Osteoblast (primary cell): ENCODE measurements at places on chromosomes 5 and 9. TPM values are rescaled to one million over a fixed set of nuclear protein-coding genes. Genes with fewer than 3 reads are reported as not detected.

DNA sequence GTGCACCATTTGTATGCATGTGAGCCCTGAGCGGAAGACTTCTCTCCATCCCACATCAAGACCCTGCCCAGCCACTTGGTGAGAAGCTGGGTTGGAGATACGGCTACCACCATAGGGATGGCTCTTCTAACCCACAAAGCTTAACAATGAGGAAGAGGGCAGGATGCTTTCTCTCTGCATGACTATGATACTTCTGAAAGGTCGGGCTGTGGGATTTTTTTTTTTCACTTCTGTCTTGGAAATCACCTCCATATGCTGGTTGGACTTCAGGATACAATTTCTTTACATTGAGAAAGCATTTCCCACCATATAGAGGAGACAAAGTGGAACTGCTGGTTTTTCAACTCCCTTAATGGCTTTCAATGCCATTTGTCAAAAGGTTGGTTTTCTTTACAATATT, 30.5 kb downstream of the ZNF366 start:
- DNase-seq: no peak
- H3K27me3 ChIP-seq: no peaks in the 10 kb centered on the region
- H3K4me1 ChIP-seq: peaks cover 30% of the 10 kb centered on the region
- H3K27ac ChIP-seq: no peak overlapping the region
- H3K36me3 ChIP-seq: no peaks in the 10 kb centered on the region

NME5 gene
- total RNA-seq: 5.9 and 6.5 TPM in 2 replicates

KIAA1958 gene
- 2.4 and 2.5 TPM in 2 replicates for total RNA-seq

KCTD16 gene
- total RNA-seq: 1.5 and 3.6 TPM in 2 replicates

GRCh38 chr5:44691802-44692201, 116.9 kb upstream of the MRPS30 start:
- no peak for DNase-seq
- no peaks in the 10 kb centered on the region for H3K4me1 ChIP-seq
- H3K4me3 ChIP-seq: no peak overlapping the region

DNA sequence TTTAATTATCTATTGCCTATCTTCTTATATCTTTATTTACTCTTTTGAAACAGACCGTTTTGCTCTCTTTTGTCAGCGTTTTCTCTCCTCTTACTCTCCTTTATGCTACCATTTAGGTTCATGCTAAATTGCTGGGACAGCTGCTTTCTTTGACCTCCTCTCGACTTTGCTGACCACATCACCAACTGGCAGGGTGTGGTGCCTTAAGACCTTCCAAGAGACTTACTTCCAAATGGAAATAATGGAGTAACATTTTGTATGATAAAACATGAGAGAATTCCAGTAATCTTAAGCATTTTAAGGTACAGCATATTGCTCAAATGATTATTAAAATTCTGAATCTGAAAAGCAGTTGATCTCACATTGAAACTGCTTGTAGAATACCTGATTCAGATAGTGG, 71.5 kb upstream of the MEF2C start:
- no peak overlapping the region for H3K27ac ChIP-seq
- no peak overlapping the region for H3K4me3 ChIP-seq
- H3K4me1 ChIP-seq: no peaks in the 10 kb centered on the region
- no peaks in the 10 kb centered on the region for H3K27me3 ChIP-seq
- H3K36me3 ChIP-seq: no peaks in the 10 kb centered on the region
- DNase-seq: no peak

RELL2 gene
- total RNA-seq: 4.4 and 5.1 TPM in 2 replicates

DNA sequence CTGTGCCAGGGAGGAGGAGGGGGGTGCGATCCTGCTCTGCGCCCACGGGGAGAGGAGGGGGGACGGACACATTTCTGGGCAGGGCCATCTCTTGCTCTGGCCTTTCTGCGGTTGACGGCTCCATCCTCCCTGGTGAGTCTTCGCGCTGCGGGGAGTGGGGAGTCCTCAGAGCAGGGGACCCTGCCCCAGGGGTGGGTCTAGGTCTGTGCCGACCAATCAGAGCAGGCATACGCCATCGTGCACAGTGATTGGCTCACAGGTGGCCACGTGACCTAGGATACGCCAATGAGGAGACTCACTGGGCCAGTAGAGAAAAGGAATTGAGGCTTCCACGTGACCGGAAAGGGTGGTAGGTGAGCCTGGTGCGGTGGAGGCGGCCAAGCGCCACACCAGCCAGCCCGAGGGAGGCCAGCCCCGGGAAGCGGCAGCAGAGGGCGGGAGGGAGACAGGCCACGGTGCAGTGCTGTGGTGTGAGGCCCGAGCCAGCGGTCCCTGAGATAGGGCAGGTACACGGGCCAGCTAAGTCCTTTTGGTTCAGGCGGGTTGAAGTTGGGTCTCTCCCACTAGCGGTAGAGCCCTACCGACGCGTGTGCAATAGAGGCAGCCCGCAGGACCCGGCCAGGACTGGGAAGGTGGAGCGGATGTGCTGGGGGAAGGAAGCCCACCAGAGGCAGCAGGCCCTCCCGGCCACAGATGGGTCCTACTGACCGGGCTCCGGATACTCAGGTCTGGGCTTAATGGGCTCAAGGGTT, 65.2 kb upstream of the RNF130 start:
- DNase-seq: peak; percentile 63
- H3K4me3 ChIP-seq: no peak overlapping the region

CDX1 gene
- 0.29 and 0.36 TPM in 2 replicates for total RNA-seq

- no peak overlapping the region for H3K4me3 ChIP-seq
- H3K4me1 ChIP-seq: no peaks in the 10 kb centered on the region
- H3K36me3 ChIP-seq: no peaks in the 10 kb centered on the region
- no peak overlapping the region for H3K27ac ChIP-seq
- no peak for DNase-seq
These were observed 1689.2 kb upstream of the WWC1 start for GRCh38 chr5:166602271-166602670.

GRCh38 chr5:95836544-95836943, 14.0 kb upstream of the GLRX start:
- H3K36me3 ChIP-seq: no peaks in the 10 kb centered on the region
- peaks cover 19% of the 10 kb centered on the region for H3K4me1 ChIP-seq
- H3K27me3 ChIP-seq: no peaks in the 10 kb centered on the region
- DNase-seq: no peak
- no peak overlapping the region for H3K27ac ChIP-seq
- H3K4me3 ChIP-seq: no peak overlapping the region

DNA sequence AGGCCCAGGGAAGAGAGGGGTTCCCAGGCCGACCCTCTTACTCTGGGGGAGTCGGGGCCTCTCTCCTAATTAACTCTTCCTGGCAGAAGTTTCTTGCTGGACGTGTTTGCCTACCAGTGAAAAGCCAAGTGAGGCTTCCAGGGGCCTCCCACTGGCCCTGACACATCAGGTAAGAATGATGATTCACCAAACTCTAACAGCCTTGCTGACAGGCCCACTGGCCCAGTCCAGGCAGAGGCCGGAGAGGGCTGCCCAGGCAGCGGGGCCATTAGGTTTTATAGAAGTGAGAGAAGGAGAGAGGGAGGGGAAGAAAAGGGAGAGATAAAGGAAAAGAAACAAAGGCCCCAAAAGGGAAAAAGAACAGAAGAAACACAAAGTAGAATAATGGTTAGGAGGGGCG, 50.8 kb upstream of the FOXE1 start:
- peaks cover 30% of the 10 kb centered on the region for H3K27me3 ChIP-seq
- H3K4me3 ChIP-seq: no peak overlapping the region
- no peaks in the 10 kb centered on the region for H3K36me3 ChIP-seq
- no peak overlapping the region for H3K27ac ChIP-seq
- peak; percentile 97 for DNase-seq

TRIM52 gene
- total RNA-seq: 6.8 and 7.2 TPM in 2 replicates

- no peaks in the 10 kb centered on the region for H3K4me1 ChIP-seq
- H3K36me3 ChIP-seq: no peaks in the 10 kb centered on the region
- no peaks in the 10 kb centered on the region for H3K27me3 ChIP-seq
- no peak for DNase-seq
These were observed 88.1 kb downstream of the KIF4B start for GRCh38 chr5:155101697-155102096.

DNA sequence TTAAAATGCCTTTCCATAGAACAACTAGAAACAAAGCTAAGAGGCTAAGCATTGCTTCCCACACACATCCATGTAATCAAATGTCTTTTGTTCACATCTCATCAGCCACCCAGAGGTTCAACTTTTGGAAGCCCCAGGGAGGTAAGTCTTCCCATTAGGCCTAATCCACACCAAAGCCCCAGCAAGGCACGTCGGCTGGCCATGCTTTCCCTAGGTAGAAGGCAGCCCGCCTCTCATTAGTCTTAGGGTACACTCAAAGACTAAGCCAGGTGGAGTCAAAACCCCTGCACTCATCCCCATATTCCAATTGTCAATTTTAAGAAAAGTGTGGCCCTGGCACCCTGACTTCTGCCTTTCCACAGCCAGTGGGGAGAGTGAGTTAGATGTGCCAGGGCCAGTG, 87.9 kb downstream of the ATPSCKMT start:
- no peak overlapping the region for H3K27ac ChIP-seq
- no peaks in the 10 kb centered on the region for H3K27me3 ChIP-seq
- peak; percentile 21 for DNase-seq
- no peak overlapping the region for H3K4me3 ChIP-seq

PRRC2B gene
- total RNA-seq: 61.6 and 70.9 TPM in 2 replicates

DNA sequence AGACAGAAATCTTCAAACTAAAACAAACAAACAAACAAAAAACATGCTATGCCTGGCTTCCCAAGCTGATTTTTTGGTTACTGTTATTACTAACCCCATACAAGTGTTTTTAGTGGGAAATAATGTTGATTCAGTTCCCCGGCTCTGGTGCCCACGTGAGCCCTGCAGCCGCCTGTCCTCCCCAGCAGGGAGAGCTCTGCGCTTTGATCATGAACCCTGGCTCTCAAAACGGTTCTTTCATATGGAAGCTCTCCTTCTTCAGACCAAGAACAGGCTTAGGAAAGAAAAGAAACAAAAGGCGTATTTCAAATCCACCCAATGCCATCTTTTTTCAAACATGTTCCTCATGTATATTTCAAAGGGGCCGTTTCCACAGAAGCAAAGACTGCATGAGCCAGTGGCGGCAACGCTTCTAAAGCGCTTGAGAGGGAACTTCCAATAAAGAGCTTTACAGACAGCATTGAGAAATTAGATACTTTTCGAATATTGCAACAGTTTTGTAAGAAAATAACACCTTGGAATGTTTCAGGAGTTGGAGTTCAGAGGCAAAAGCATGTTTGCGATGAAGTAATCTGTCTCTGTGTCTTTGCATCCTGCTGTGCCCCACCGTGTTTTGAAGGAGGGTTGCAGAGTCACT, 74.8 kb downstream of the ICE1 start:
- H3K36me3 ChIP-seq: no peaks in the 10 kb centered on the region
- no peak overlapping the region for H3K27ac ChIP-seq
- DNase-seq: peak; percentile 94
- no peak overlapping the region for H3K4me3 ChIP-seq
- H3K4me1 ChIP-seq: no peaks in the 10 kb centered on the region
- H3K27me3 ChIP-seq: peaks cover 11% of the 10 kb centered on the region

CNTRL gene
- total RNA-seq: 7.1 and 8.7 TPM in 2 replicates

GRCh38 chr9:2012347-2012746, 2.8 kb upstream of the SMARCA2 start:
- H3K4me3 ChIP-seq: no peak overlapping the region
- H3K4me1 ChIP-seq: peaks cover 12% of the 10 kb centered on the region
- H3K36me3 ChIP-seq: no peaks in the 10 kb centered on the region
- H3K27ac ChIP-seq: no peak overlapping the region

DNA sequence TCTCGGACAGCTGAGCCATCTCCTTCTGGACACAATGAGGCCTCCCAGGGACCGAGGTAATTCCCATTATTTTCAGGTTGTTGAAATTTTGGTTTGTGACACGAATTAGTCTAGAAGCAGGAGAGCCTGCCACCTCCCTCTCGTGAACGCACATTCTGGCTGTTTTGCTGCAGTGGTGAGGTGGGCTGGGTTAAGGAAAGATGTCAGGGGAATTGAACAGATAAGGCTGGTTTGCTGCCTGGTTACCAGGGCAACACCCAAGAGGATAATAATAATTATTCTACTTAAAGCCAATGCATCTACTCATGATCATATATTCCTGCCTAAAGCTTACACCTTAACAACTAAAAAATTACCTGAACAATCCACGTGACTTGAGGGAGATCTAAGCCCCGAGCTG, 38.1 kb downstream of the DDX31 start:
- H3K27ac ChIP-seq: peak overlapping the region; percentile 9
- H3K4me1 ChIP-seq: peaks cover 9% of the 10 kb centered on the region
- H3K4me3 ChIP-seq: no peak overlapping the region
- DNase-seq: no peak
- peaks cover 22% of the 10 kb centered on the region for H3K36me3 ChIP-seq

DNA sequence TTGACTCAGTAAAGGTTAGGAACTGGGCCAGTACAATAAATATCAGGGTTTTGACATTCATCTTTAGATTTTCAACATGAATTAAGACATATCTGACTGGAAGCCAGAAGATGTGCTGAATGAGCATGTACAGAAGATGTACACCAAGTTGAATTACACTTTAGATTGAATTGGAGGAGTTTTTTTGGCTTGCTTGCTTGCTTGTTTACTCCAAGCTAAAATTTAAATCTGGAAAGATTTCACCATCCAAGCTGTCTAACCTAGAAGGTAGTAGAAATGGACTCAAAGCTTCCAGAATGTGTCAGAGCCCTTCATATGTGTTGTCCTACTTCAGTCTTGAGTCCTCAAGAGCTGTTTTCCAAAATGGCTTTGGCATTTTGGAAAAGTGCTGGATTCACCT, 49.0 kb upstream of the FCHO2 start:
- no peaks in the 10 kb centered on the region for H3K4me1 ChIP-seq
- H3K27ac ChIP-seq: no peak overlapping the region
- no peak for DNase-seq
- H3K27me3 ChIP-seq: no peaks in the 10 kb centered on the region

SARDH gene
- 5.4 and 10.9 TPM in 2 replicates for total RNA-seq

DNA sequence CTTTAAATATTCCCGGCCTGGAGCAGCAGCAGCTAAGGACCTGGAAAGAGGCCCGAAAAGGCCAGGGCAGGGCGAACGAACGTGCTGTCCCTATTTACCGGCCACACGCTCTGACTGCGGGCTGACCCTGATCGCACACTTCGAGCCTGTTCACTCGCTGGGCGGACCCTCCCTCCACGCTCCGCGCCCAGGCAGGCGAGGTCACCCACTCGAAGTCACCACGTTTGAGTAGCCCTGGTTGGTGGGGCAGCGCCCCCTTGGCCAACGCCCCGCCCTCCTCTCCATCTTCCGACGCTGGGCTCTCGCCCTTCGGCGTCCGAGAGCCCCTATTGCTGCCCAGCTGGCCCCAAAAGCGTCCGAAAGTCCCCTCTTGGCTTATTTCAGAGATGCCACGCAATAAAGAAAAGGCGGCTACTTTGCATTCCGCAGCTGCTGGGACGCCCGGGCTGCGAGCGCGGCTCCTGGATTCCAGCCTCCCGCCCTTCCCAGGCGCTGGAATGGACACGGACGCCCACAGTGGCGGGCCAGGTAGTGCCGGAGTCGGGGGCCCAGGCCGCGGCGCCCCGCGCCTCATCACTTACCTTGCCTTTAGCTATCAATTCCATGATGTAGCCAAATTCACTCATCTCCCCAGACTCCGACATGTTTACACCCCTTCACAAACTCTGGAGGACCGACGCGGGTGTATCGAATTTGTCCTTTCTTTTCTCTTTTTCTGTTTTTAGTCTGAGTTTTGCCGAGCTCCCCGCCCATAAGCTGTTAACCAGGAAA, 9.9 kb upstream of the TRIM36 start:
- H3K27me3 ChIP-seq: peaks cover 87% of the 10 kb centered on the region
- H3K4me1 ChIP-seq: no peaks in the 10 kb centered on the region
- H3K36me3 ChIP-seq: no peaks in the 10 kb centered on the region
- peak; percentile 66 for DNase-seq

- DNase-seq: peak; percentile 99
- H3K36me3 ChIP-seq: no peaks in the 10 kb centered on the region
- no peaks in the 10 kb centered on the region for H3K27me3 ChIP-seq
These were observed 21.9 kb upstream of the NOTCH1 start for GRCh38 chr9:136567651-136568287.
